Activated CD4-positive, alpha-beta T cell treated with anti-CD3 and anti-CD28 coated beads, Interleukin-2, Interleukin-4, amounts not matched to agents 100 ng/mL and 50 ng/mL, durations not matched to agents 16 hours and 8 hours (primary cell): ENCODE measurements at places on chromosomes 5 and 9.

DNA sequence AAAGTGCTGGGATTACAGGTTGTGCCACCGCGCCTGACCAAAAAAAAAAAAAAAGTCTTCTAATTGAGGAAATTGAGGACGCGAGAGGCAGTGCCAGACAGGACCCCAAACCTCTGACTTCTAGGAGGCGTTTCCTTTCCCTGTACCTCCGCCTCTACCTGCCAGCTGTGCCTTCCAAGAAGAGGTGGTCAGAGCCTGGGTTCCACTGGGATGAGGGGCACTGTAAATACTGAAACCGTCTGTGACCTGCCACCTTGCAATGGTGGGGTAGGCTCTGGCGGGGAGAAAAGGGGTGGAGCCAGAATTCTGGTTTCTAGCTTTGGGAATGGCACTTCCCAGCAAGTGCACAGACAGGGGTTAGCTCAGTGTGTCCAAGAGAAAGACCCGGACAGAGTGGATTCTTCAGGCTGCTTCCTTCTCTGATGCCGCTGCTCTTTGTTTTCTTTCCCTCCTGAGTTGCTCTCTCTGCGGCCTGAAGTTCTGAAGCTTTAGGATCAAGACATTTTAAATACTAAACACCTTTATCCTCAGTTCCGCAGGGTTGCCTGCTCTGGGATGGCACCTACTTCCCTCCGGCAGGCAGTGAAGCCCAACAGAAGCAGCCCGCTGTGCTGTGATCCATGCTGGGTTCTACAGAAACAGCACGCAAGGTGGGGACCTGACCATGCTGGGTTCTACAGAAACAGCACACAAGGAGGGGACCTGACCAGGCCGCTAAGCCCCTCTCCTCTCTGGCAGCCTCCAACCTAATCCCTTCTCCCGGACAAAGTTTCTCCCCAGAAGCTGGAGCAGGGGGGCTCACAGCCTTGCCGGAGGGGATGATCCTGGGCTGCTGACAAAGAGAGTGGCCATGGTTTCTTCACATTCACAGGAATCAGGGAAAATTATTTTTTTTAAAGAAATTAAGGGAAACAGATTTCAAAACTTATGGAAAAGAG, 65.2 kb downstream of the OTULIN start:
- DNase-seq = no peak

DNA sequence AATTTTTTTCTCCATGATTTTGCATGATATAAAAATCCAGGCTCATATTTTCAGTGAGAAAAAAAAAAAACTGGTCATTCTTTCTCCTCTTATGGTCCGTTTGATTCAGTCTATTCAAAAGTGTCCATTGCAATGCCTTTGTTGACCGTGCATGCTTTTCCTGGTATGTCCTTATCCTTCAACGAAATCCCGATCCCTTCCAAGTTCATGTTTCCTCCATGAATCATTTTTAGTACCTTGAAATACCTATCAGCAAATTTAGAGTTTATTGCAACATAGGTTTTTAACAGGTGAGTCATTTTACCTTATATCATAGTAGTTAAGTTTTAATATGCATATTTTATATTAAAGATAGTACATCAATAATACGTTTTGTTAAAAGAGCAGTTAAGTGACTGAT, 773.8 kb upstream of the CHD1 start:
- no peak for DNase-seq

DNA sequence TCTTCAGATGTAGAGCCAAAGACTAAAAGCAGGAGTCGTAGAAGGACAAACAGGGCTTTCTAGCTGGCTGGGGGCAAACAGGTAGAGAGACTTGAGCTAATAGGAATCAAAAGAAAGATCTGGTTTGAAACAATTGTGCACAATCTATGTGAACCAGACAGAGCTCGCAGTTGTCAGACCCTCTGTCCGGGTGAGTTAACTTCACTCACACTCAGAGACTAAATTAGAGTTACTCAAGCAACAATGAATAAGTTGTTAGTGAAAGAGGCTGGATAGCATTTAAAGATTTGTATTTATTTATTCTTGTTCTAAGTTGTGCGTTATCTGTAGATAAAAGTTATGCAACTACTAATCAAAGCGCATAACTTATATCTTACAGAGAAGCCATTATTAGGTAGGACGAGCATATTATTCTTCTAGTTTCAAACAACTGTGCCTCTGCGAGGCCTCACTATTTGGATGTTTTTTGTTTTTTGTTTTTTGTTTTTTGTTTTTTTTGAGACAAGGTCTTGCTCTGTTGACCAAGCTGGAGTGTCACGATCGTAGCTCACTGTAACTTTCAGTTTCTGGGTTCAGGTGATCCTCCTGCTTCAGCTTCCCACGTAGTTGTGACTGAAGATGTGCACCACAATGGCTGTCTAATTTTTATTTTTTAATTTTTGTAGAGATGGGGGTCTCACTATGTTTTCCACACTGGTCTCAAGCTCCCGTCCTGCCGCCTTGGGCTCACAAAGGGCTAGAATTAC, 13.2 kb upstream of the LNPEP start:
- DNase-seq = no peak

DNA sequence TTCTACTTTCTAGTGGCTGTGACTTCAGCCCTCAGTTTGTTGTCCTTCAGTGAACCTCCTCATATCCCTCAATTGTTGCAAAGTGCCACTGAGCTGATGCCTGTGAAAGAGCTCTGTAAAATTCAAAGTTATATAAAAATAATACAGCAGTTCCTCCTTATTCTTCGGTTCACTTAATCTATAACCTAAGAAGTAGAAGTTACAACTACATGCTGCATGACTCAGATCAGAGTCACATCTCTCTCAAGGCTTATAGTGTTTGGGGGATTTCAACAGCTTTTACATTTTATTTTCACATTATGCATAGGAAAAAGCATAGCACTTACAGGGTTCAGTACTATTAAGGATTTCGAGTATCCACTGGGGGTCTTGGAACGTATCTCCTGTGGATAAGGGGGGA, 25.1 kb upstream of the GCNT1 start:
- no peak for DNase-seq

DNA sequence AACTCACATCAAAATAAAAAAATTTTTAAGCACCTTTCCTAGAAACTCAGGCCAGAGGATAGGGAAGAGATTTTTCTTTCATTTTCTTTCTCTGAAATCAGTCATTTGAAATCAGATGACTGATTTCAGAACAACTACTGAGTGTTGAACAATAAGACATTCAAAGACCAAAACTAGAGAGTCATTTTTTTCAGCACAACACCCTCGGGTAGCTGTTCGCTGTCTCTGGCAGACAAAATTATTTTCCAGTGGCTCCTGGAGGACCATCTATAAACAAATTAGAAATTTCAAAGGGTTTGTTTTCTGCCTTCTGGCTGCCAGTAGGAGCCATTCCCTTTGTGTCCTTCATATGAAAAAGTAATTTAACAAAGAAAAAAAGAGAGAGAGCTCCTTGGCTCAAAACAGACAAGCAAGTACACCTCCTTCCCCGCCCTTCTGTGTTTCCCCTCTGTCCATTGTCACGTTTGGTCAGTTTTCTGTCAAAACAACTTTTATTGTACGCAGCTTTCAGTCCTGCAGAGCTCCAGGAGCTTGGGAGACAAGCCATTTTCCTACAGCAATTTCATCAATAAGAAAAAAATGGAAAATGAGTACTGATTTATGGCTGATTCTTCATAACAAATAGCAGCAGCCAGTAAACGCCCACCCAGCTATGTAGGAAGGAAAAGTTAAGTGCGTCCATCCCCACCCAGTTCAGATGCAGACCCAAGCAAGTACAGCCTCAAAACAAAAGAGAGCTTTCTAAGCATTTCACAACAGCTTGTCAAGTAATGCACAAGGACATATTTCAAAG, 405.2 kb downstream of the ZNF608 start:
- DNase-seq = peak; percentile 3

- DNase-seq = no peak
These were observed 255.1 kb downstream of the ZSWIM6 start for GRCh38 chr5:61587125-61587524.

- no peak for DNase-seq
These were observed 315.2 kb downstream of the ARHGAP26 start for GRCh38 chr5:143085319-143085917.

DNA sequence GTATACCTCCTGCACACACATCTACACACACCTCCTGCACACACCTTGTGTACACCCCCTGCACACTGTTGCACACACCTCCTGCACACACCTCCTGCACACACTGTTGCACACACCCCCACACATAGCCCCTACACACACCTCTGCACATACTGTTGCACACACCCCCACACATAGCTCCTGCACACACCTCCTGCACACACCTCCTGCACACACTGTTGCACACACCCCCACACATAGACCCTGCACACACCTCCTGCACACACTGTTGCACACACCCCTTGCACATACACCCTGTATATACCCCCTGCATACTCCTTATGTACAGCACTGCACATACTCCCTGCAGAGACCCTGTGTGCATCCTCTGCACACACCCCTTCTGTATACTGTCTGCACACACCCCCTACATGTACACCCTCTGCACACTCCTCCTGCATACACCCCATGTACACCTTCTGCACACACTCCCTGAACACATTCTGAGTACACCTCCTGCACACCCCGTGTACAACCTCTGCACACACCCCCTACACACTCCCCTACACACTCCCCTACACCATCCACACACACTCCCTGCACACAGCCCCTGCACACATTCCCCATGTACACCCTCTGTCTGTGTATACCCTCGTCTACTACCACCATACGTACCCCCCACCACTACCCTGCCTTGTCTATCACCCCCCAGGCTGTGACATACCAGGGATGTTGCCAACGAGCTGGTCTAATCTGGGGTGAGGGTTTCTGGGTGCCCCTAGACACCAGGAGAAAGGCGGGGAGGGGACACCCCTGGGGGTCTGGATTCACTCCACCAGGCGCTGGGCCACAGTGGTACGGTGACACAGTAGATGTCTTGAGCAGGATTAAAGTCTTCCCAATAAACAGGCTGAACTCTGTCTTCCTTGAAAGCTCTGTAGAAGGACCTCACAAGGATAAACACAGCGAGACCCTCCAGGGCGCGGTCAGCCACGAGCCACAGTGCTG, 1.1 kb upstream of the CEP72 start:
- no peak for DNase-seq

GRCh38 chr9:93071464-93071863, 13.0 kb downstream of the SUSD3 start:
- DNase-seq = no peak

DNA sequence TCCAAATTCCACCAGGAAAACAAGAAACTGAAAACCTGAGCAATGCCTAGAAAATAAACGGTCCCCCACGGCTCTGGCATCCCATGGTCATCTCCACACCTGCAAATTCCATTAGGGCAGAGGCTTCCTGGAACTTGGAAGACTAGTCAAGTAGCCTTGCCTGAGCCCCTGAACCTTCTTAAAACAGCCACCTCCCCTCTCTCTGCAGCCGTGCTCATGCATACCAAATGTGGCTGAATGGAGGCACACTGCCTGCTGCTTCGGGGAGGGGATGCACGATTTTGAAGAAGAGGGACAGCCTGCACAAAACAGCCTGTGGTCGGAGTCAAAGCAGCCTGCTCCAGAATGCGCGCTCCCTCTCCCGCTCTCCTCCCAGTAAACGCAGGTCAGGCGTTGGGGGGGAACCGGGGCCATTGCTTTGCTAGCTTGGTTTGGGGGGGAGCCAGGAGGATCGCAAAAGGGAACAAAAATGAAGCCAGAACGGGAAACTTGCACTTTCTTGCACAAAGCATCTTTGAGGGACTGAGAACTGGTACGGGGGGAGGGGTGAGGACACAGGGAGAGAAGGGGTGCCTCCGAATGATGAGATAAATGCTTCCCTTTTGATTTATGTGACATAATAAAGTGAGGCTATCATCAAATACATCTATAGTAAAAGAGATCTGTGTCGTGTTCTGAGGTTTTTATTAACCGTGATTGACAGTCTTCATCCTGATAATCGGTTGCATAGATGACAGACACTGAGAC, at the start of gene TRPM3:
Gene TRPM3 (minus strand): TSS at position 347 of the 747 bp plus-strand sequence. CDS start 267 bp downstream, at position 80.
- DNase-seq = no peak

GRCh38 chr9:7210854-7211637, 453.3 kb downstream of the KDM4C start:
- no peak for DNase-seq

GRCh38 chr5:167699432-167699831, 592.0 kb upstream of the WWC1 start:
- DNase-seq = no peak

DNA sequence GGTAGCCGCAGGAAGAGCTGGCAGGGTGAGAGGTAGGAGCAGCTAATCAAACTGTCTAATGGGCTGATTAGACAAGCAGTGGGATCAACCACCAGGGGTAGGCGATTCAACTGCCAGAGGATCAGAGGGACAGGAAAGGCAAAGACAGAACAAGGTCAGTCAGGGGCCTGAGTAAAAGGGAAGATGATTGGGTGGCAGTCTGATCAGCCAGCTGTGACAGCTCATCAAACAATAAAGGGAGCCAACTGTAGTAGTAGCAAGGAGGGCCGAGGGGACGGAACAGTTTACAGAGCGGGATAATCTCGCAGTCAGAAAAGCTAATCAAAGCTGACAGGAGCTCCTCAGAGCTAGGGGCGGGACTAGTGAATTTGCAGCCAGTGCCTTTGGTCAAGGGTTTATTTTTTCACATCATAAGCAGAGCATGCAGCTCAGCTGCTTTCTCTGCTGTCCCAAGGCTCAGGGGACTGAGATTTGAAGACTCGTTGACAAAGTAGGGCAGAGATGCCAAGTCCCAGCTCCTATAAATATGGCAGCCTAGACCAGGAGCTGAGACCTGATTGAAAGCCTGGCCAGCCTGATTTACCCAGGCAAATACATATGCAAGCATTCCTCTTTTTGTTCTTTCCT, 418.2 kb downstream of the GABRG2 start:
- DNase-seq = no peak

DNA sequence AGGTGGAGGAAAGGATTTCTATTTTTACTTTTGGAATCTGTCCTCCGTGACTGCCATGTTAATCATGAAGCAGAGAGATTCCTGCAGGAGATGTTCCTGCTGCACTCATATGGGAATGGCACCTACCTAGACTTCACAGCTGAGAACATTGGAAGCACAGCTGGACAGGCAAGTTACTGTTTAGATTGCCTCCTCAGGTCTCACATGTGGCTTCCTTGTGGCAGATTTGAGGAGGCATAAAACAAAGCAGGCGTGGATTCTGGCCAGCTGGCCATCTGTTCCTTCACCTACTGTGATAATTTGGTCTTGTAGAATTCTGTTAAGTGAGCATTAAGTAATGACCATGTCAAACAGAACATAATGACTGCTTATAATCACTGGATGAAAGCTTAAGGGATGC, 193.4 kb downstream of the EDIL3 start:
- DNase-seq = no peak

DNA sequence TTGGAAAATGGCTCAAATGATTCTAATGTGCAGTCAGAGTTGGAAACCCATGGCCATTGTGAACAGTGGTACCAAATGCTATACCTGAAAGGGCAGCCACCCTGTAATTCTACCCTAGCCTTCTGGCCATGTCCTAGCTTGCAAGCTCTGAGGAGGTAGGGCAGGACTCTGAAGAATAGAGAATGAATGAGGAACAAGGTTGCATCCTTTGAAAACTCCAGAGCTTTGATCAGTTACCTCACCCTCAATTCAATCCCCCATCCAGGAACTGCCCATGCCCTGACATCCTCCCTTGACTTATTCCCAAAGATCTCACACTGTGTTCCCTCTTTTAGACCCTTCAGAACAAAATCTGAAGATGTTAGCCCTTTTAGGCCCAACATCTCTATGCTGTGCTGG, 17.8 kb upstream of the ERMP1 start:
- no peak for DNase-seq
